ENCODE measurements at places on chromosomes 16 and 17.

DNA sequence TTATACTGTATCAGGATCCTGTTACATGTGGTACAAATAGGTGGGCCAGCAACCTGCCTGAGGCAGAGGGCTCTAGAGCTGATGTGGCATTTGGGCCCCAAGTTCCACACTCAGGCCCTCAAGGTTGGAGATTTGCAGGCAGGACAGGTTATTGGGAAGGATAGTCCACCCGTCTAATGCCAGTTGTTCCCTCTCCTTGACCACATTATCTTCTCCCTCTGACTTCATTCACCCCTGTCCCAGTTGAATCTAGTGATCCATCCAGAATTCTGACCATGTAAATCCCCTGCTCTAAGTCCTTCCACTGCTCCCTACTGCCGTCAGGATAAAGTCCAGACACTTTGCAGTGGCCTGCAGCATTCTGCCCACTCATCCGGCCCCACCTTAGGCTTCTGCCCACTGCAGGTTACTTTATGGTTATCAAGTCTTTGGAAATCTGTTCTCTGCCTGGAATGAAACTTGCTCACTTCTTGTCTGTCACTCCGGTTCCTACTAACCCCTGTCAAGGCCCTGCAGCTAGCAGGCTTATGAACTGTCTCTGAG lies 1.9 kb upstream of the NFATC3 start:
- no peak for DNase-seq

DNA sequence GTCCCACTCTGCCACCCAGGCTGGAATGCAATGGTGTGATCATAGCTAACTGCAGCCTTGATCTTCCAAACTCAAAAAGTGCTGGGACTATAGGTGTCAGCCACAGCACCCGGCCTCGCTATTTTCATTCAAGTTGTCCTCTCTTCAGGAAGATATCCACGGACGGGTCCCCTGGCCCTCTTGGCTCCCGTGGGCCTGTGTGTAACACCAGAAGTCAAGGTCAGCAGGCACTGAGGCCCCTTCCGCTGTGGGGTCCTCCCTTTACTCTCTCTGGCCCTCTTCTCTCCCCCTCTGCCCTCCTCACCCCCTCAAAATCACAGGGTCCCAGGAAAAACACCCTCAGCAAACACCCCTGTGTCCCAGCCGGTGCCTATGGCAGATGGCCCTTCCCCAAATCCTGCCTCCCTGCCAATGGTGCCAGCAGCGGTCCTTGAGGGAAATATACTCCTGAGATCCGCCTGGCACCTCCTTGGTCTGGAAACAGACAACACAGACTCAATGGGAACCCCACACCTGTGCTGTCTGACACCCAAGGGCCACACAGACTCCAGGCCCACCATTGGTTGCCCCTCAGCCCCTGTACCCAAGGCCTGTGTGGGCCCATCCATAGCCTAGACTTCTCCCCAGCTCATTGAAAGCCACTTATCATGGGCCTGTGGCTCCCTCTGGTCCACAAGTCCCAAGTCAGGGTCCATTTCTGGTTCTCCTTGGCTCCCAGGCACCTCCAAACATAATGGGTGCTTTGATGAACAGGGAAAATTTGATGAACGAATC lies 221.5 kb downstream of the ZNF423 start:
- no peak for DNase-seq

DNA sequence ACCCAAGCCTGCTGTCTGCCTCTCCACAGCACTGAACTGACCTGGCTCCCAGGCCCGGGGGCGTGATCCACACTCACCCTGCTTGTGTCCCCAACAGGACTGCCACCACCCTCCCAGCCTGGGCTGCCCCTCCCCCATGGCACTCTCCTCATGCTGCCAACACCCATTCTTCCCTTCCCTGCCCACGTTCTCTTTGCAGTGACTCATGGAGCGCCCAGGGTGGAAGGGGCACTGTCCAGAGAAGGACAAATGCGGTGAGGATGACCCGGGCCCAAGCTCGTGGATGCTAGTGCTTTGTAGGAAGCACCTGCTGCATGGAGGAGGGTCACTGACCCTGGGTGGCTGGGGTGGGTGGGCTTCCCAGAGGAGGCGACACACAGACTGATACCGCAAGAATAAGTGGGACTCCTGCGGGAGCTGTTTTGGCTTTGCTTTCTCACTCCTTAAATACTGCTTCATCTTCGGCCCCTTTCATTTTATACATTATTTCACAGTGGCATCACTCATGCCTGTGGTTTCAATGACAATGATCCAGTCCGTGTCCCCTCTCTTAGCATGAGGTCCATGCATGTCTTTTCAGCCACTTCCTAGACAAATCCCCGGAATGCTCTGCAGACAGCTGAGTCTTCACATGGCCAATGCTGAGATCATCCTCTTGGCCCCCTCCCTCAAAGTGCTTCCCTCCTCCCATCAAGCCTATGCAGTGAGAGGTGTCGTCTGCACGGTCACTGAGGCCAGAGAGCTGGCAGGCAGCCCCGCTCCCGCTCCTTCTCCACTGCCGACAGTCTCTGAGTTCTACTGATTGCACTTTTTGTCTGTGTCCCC lies 17.6 kb downstream of the CDK5R1 start:
- no peak for DNase-seq

DNA sequence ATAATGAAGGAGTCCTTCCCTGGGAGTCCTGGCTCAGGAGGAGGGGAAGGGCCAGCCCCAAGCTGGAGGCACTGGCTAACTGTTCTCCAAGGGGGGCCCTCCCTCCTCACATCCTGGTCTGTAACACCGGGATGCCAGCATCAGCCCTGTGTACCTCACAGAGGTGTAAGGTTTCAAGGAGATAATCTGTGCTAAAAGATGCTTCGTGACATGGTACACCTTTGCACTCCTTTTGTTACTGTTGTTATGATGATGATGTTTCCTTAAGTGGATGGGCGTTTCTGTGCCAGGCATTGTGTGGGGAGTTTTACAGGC lies 236.7 kb upstream of the TNRC6C start:
- no peak for DNase-seq

DNA sequence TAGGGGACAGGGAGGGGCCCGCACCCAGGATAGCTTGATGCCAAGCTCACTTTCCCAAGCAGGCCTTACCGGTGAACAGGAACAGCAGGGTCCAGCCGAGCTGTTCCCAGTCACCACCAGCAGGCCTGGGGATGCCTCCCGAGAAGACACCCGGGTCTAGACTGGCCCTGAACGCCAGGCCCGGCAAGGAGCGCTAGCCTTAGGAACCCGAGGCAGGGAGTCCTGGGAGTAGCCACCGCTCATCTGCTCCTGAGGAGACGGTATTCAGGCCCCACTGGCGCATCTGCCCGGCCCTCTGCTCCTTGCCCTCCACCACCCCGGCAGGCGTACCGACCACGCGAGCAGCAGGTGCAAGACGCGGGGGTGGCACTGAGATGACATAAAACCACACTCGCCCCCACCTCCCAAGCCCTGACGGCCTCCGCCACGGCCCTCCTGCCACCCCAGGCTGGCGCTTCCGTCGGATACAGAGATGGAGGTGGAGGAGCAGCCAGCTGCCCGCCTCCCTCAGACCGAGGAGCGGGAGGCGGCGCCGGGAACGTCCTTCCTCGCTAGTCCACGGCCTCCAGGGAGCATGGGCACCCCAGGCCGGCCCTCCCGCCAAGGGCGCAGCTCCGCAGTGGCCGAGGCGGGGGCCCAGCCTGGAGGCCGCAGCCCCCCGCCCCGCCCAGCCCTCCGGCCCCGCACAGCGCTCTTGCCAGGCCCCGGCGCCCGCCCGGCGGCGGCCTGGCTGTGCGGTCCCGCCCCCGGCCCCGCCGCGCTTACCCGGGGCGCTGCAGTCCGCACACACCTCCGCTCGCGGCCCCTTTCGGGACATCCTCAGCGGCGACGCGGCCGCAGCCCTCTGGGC lies 661 bp downstream of the GIT1 start:
- peak; percentile 42 for DNase-seq

GRCh38 chr16:3022208-3022683 lies 1.5 kb downstream of the HCFC1R1 start:
- peak; percentile 61 for DNase-seq

DNA sequence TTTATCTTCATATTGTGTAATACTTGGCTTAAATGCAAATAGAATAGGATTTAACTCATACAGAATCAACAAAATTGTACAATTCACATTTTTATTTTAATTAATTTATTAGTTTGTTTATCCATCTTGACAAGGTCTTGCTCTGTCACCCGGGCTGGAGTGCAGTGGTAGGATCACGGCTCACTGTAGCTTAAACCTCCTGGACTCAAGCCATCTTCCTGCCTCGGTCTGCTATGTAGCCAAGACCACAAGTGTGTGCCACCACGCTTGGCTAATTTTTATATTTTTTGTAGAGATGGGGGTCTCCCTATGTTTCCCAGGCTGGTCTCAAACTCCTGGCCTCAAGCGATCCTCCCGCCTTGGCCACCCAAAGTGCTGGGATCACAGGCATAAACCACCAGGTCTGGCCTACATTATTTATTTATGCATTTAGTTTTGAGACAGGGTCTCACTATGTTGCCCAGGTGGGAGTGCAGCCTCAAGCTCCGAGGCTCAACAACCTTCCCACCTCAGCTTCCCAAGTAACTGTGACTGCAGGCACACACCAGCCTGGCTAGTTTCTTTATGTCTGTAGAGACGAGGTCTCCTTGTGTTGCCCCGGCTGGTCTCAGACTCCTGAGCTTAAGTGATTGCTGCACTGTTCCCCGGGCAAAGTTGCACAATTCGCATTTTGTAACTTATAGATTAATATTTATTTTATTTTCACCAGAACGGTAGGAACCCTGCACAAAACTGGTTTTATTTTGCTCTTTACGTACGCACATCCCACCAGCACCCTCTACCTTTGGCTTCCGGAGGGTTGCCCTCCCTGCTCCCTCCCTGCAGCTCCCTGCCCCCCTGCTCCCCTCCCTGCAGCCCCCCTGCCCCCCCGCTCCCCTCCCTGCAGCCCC lies 4.9 kb downstream of the DPEP1 start:
- no peak for DNase-seq

- DNase-seq: no peak
Observed at GRCh38 chr16:8713635-8714172, 39.3 kb downstream of the ABAT start.
